ENCODE measurements at places on chromosomes 11 and 22.

DNA sequence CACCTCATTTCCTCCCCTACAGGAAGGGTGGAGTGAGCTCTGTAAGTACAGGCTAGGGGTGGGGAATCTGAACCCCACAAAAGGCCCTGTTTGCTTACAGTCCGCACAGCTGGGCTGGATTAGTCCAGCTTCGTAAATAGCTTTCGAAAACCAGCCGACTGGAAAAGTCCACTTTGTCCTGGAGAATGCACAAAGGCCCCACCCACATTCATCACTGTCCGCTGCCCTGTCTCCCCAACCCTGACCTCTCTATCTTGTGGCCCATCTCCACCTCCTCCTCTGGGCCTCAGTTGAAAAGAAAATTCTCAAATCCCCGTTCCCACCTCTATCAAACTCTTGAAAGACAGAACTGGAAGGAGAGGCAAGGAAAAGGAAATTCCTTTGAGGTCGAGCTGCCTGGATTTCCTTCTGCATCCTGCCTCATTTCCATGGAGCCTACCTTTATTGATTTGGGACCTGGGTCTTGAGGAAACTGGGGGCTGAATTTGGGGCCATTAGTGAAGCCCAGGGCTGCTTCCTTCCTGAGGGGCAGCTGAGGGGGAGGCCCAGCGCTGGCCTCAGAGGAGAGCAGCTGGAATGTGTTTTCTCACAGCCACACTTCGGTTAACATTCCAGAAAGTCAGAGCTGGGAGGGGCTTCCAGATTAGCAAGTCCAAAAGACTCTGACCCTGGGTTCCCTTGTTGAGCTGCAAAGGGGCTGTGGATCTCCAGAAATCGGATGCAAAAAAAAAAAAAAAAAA, 147.6 kb downstream of the FBXO7 start:
- no peak for DNase-seq

- no peak for DNase-seq
Observed at GRCh38 chr11:119482521-119483011, 59.6 kb upstream of the THY1 start.

DNA sequence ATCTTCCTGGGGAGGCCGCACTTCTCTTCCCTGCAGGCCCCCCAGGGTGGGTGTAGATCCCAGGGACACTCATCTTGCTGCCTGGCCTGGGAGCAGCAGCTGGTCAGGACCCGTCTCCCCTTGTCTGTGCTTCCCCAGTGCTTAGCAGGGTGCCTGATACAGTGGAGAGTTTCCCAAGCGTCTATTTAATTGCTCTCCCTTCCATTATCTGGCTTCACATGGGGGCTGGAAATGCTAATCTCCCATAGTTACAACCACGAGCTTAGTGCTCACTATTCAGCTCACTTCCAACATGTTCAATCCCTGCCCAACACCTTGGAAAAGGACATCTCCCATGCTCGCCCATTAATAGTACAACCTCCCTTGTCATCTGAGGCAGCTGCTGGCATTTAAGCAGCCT, 100.5 kb downstream of the DSCAML1 start:
- no peak for DNase-seq

GRCh38 chr22:19832476-19833108, 22.1 kb downstream of the GNB1L start:
- DNase-seq = no peak

- DNase-seq = no peak
Observed at GRCh38 chr11:117259417-117259816, 26.9 kb downstream of the RNF214 start.

- DNase-seq = no peak
Observed at GRCh38 chr11:7436657-7437056, 48.6 kb upstream of the OLFML1 start.

- no peak for DNase-seq
Observed at GRCh38 chr11:70764356-70764905, 366.1 kb downstream of the CTTN start.

DNA sequence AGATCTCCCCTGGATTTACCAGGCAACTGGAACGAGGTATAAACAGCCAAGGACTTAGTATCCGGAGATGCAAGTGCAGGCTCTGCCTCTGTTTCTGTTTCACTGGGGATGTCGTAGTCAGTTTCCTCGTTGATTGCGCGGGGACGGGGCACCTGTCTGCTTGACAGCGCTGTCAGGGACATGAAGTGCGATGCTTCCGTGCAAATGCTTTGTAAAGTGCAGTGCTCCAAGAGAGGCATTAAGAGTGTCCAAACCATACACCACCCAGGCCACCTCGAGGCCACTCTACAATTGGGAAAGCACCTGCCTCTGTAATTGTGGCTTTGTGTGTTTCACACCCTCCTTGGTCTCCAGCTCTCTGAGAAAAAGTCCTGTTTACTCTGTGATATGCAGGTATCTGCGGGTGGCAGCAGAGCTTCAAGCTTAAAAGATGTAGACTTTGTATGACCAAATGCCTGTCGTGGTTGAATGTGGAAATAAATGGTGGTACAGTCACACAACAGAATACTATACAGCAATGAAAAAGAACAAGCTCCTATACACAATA, 18.6 kb upstream of the CD5 start:
- DNase-seq = no peak

GRCh38 chr22:38435965-38436364, 19.0 kb downstream of the KCNJ4 start:
- no peak for DNase-seq

GRCh38 chr11:72039856-72040401, 40.4 kb downstream of the NUMA1 start:
- DNase-seq = no peak

DNA sequence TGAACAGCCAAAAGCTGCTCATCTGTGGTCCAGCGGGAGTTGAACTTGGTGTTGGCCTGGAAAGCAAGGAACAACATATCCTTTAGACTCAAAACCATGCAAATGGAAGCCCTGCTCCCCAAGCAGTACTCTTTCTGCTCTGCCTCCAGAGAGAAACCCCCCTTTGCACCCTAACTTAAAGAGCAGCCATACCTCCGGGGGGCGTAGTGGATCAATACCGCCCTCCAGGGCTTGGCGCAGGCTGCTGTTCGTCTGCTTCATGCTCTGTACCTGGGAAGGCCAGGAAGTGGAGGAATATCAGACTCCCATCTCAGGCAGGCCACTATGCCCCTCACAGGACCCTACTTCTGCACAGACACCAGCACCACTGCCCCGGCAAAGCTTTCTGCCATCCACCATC, 4.3 kb downstream of the RCOR2 start:
- DNase-seq = no peak

- no peak for DNase-seq
Observed at GRCh38 chr11:117841551-117842031, 17.0 kb upstream of the FXYD2 start.

- DNase-seq = no peak
Observed at GRCh38 chr11:94776351-94777321, 8.5 kb downstream of the AMOTL1 start.

GRCh38 chr22:32590556-32590955, 115.9 kb downstream of the FBXO7 start:
- no peak for DNase-seq

- no peak for DNase-seq
Observed at GRCh38 chr22:26399289-26399688, 29.8 kb upstream of the ASPHD2 start.

GRCh38 chr11:119974467-119974866, 163.4 kb downstream of the TRIM29 start:
- no peak for DNase-seq

- DNase-seq = no peak
Observed at GRCh38 chr11:112185883-112186282, 10.6 kb downstream of the BCO2 start.

DNA sequence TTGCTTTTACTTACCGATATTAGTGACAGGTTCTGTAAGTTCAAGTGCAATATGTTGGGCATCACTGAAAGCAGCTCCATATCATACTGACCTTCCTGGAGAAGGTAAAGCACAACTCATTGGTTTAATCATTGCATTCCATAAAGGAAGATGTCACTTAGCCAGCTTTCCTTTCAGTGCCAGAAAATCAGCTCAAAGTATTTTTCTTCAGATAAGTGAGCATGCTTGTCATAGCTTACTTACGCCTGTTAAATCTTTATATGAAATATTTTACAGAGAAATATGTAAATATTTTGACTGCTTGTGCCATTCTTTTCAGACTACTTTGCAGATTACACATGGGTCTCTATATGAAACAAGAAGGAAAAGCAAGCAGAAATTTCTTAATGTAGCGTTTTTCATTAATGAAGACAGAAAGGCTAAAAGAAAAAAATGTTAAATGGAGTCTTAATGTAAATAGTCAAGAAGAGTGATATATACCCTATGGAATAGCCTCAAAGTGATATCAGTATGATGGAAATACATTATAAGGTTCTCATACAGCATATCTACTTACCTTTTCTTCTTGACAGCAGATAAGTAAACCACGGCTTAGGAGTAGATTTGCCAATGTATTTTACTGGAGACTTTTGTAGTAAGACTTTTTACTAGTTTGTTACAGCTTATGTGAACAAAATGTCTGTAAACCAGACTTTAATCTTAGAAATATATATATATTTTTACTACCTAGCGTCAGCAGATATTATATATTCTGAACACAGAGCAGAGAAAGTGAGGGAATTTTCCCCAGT, 649.7 kb downstream of the METTL15 start:
- no peak for DNase-seq

DNA sequence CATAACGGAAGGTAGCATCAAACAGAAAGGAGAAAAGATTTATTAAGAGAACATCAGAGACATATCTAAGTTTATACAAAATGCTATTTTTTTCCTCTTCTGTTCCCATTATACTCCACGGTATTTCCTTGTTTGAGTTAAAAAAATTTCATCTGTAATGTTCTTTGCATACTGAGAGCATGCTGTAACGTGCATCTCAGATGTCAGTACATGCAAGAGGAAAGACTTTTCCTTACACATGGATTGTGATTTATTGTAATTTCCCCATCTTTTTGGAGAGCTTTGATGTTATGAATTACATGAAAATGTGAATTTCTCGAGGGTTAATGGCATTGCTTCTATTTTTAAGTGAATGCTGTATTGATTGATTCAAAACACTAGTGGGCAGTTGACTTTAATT, 1164.0 kb downstream of the LRRC4C start:
- no peak for DNase-seq

DNA sequence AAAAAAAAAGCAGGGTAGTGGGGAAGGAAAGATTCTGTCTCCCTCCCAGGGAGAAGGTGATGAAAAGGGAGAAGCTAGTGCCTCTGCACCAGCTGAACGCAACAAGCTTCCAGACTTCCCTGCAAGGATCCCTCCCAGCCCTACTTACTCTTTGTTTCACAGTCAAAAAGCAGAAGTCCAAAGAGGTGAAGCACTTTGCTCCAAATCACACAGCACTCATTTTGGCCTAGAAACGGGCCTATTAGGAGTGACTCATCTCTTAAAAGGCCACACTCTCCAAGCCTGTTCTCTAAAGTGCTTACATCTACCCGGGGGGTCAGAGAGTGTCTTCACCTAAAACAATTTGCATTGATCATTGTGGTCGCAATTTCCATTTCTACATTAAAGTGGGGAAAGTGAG, 17.7 kb upstream of the GRK3 start:
- no peak for DNase-seq

GRCh38 chr11:125950696-125951651, 5.1 kb downstream of the VSIG10L2 start:
- DNase-seq = no peak

DNA sequence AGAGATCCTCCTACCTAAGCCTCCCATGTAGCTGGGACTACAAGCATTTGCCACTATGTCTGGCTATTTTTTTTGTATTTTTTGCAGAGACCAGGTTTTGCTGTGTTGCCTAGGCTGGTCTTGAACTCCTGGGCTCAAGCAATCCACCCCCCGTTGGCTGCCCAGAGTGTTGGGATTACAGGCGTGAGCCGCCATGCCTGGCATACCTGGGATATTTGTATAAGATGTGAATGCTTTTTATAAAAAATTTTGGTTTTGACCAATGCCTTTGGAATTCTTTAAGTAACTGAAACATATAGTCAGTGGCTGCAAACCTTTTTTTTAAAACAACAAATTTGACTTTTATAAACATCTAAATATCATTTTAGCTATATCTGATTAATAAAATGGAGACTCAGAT, 42.4 kb downstream of the ADAMTS8 start:
- DNase-seq = no peak

DNA sequence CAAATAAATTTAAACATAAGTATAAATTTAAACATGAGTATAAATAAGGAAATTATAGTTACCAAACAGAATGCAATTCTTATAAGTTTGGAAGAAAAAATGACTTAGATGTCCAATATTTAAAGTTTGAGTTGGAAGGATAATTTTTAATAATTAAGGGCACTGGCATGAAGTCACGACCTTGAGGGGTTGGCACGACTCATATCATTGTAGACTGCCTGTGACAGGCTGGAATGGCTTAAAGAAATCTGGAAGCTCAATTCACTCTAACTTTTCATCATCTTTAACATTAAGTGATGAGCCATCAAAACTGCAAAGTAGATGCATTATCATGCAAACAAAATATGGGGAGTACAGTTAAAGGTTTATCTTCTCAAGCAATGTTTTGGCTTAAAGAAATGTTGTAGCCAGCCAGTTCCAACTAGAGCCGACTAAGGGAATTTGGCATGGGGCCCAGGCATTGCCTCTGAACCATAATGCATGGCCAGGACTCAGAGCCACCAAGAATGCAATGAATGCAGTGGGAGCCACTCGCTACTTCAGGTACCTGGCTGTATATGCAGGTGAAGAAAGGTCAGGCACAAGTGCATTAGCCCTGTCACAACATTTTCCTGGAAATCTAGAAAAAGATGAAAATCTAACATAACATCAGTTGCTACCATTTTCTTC, 33.4 kb downstream of the PGR start:
- no peak for DNase-seq

DNA sequence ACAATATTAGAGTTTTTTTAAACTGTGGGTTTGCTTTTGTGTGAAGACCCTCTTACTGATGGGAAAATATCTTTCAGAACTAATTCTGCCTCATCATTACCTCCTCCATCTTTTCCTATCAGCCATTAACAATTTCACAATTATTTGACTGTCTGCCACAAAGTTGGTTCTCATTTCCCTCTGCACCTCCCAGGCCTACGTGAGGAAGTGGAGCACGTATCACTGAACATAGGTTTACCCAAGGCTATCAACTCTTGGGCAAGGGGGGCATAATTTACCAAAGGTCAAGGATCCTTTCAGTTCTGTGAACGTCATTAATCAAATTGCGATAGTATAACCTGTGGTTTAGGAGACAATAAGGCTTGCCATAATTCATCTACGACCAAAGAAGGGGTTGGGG, 60.0 kb downstream of the LIF start:
- DNase-seq = no peak

DNA sequence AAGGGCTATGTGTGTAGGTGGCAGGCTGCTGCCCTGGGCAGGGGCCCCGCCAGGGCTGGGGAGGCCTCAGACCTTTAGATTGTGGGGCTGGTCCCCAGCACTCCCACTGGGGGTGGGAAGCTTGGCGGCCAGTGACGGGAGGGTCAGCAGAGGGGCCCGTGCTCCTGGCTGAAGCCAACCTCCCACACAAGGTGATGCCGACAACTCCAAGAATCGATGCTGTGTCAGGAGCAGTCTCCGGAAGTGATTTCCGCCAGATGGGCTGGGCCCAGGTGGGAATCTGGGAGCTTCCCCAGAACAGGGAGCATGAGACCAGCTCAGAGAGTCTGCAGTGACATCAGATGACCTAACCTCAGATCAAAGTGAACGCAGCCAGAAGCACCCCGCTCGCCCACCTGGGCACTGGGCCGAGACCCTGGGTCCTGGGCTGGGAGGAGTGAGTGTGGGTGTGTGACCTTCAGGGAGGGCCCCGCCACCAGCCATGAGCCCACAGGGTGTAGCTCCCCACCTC, 7.7 kb downstream of the TRPM5 start:
- no peak for DNase-seq
